Lung (tissue), 17 donors: ENCODE measurements at places on chromosomes 2 and 18. TPM values are rescaled to one million over a fixed set of nuclear protein-coding genes. Genes with fewer than 3 reads are reported as not detected.

FAM110C gene
- 3.3 TPM for polyA plus RNA-seq

IL36A gene
- not detected for polyA plus RNA-seq

CFAP65 gene
- polyA plus RNA-seq, result 3.9 TPM

ATP6V1C2 gene
- 0.98 TPM for polyA plus RNA-seq

PAX8 gene
- polyA plus RNA-seq, result 3.8 TPM

GCKR gene
- polyA plus RNA-seq, result 0.73 TPM

MCFD2 gene
- polyA plus RNA-seq, result 22.0 TPM

ALLC gene
- polyA plus RNA-seq, result not detected

THADA gene
- 11.3 TPM for polyA plus RNA-seq

ANKRD30BL gene
- polyA plus RNA-seq, result not detected

PAX3 gene
- polyA plus RNA-seq, result not detected

APLF gene
- 0.89 TPM for polyA plus RNA-seq

CFAP53 gene
- polyA plus RNA-seq, result 5.0 TPM

DYSF gene
- 56.2 TPM for polyA plus RNA-seq

XIRP2 gene
- polyA plus RNA-seq, result 0.14 TPM

DQX1 gene
- polyA plus RNA-seq, result 0.12 TPM

POTEJ gene
- polyA plus RNA-seq, result not detected

KCNE4 gene
- 0.79 TPM for polyA plus RNA-seq

ABCB11 gene
- polyA plus RNA-seq, result 0.02 TPM

UGT1A5 gene
- not detected for polyA plus RNA-seq

NCL gene
- 341 TPM for polyA plus RNA-seq

ESCO1 gene
- 7.7 TPM for polyA plus RNA-seq

LYG1 gene
- polyA plus RNA-seq, result 1.2 TPM

FAM161A gene
- polyA plus RNA-seq, result 0.94 TPM

ERMN gene
- 0.51 TPM for polyA plus RNA-seq

SFTPB gene
- 12,892 TPM for polyA plus RNA-seq

NABP1 gene
- 66.3 TPM for polyA plus RNA-seq

C18orf63 gene
- 0.38 TPM for polyA plus RNA-seq

RIT2 gene
- not detected for polyA plus RNA-seq

CNDP1 gene
- polyA plus RNA-seq, result 0.10 TPM

HJURP gene
- 0.84 TPM for polyA plus RNA-seq

ACADL gene
- 7.9 TPM for polyA plus RNA-seq

ACOXL gene
- polyA plus RNA-seq, result 13.9 TPM

RGPD3 gene
- 0.20 TPM for polyA plus RNA-seq

ASXL3 gene
- 0.11 TPM for polyA plus RNA-seq

CAVIN2 gene
- polyA plus RNA-seq, result 67.5 TPM

RASGRP3 gene
- 6.3 TPM for polyA plus RNA-seq

LYPD6 gene
- polyA plus RNA-seq, result 0.17 TPM

POTEI gene
- 0.03 TPM for polyA plus RNA-seq

RNF181 gene
- polyA plus RNA-seq, result 265 TPM

LTBP1 gene
- polyA plus RNA-seq, result 11.1 TPM

ALK gene
- 0.10 TPM for polyA plus RNA-seq

SPATA3 gene
- polyA plus RNA-seq, result not detected

C2orf78 gene
- polyA plus RNA-seq, result not detected

LBH gene
- polyA plus RNA-seq, result 55.2 TPM

DPP10 gene
- polyA plus RNA-seq, result 0.08 TPM

NPAS2 gene
- 10.6 TPM for polyA plus RNA-seq

FSHR gene
- not detected for polyA plus RNA-seq

PLCD4 gene
- polyA plus RNA-seq, result 0.07 TPM

C2orf80 gene
- polyA plus RNA-seq, result 0.18 TPM

PDE6D gene
- 25.6 TPM for polyA plus RNA-seq

TMEM214 gene
- polyA plus RNA-seq, result 56.7 TPM

EVX2 gene
- polyA plus RNA-seq, result not detected

ABHD1 gene
- polyA plus RNA-seq, result 0.08 TPM

C2orf76 gene
- polyA plus RNA-seq, result 15.0 TPM

SLC30A3 gene
- 0.11 TPM for polyA plus RNA-seq
